ENCODE measurements at places on chromosomes 1 and 21.
A peak's percentile ranks its signal among the peaks of the same experiment; 100 is the strongest.

- DNase-seq = peak; percentile 42
Measured at GRCh38 chr1:2381741-2382620, 9.4 kb downstream of the MORN1 start.

DNA sequence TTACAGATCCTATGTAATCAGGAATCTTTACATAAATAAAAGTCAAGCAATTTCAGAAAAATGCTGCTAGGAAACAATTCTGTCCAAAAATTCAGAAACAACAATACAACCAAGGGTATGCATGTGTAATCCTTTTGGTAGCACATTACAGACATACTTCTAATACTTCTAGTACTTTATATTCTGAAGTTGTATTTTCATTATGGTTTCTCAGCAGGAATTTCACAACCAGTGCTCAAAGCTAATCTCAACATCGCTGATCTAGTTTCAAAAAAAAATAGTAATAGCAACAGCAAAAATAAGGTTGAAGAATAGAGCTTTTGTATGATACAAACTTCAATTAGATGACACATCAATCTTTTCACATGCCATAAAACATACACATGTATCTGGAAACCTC is 545.2 kb downstream of the LTN1 start:
- DNase-seq = peak; percentile 60

DNA sequence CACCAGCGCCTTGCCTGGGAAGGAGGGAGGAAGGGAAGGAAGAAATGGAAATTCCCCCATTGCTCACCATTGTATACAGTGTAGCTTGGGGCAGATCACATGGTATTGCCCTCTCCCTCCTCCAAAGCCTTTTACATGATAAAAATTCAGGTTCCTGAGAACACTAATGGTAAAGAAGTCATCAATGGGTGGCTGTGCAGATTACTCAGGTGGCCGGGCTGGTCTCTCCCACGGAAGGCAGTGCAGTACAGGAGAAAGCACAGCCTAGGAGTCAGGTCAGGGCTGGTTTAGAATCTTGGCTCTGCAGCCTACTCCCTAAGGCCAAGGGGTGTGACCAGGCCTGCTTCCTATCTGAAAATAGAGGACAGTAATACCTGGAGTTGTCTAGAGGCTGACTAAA is 107.9 kb downstream of the SUSD4 start:
- DNase-seq = no peak

DNA sequence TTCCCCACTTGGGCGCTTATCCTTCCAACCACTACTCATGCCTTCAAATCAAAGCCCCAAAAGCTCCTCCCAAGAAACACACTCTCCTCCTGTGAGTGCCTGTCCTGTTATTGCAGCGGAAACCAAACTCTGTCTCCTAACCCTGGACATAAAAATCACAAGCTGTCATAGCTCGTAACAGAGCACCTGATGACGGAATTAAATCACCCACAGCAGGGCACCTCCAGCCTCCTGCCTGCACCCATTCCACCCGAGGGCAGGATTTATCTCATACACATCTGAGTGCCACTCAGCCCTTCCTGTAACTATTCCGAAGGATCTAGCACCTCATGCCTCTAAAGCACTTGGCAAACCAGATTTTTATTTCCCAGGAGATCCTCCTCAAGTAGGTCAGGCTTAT is 100.9 kb downstream of the ASTN1 start:
- DNase-seq = no peak

GRCh38 chr1:112006416-112007025 is 17.1 kb upstream of the KCND3 start:
- DNase-seq = no peak

DNA sequence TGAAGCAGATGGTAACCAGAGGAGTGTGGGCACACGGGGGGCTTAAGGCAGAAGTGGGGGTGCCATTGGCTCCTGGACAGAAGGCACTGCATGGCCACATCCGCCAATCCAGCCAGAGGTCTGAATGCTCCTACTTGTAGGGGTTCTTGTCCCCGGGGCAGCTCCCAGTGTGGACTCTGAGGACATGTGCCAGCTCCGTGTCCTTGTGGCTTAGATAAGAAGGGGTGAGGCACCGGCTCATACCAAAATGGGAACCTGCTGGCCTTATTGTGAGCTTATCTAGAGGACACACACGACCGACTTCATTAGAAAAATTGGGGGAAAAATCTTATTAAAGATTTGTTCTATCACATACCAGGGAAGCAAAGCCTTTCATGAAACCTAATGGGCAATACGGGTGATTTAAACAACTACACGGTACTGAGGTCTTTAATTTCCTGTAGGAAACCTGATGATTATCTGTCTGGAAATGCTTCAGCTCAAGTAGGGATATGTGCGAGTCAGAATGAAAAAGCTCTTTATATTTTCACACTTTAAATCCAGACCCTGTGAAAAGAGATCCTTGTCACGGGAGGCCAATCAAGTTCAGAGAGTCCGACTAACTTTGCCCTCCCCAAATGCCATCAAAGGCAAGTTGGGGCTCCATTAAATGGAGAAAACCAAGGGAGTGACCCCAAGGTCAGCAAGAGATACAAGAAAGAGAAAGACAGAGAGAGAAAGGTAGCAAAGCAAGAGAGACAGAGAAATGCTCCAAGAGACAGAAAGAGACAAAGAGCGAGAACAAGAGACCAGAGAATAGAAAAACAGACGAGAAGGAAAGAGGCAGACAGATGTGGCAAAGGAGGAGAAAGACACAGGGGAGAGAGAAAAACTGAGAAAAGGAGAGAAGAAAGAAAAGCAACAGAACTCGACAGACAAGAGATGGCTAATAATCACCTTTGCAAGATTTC is 14.1 kb upstream of the KCNN3 start:
- DNase-seq = no peak

GRCh38 chr1:62229468-62229867 is 34.8 kb downstream of the L1TD1 start:
- no peak for DNase-seq

Measured in astrocyte (in vitro differentiated cells and primary cell).